Stimulated activated CD8-positive, alpha-beta memory T cell treated with anti-CD3 and anti-CD28 coated beads, Interleukin-12 subunit alpha, Interleukin-12 subunit beta, amount 100 ng/mL, for 4 hours (primary cell): ENCODE measurements at places on chromosomes 7 and 10.

- DNase-seq: no peak
Measured at GRCh38 chr10:120873741-120874140, 22.6 kb downstream of the WDR11 start.

DNA sequence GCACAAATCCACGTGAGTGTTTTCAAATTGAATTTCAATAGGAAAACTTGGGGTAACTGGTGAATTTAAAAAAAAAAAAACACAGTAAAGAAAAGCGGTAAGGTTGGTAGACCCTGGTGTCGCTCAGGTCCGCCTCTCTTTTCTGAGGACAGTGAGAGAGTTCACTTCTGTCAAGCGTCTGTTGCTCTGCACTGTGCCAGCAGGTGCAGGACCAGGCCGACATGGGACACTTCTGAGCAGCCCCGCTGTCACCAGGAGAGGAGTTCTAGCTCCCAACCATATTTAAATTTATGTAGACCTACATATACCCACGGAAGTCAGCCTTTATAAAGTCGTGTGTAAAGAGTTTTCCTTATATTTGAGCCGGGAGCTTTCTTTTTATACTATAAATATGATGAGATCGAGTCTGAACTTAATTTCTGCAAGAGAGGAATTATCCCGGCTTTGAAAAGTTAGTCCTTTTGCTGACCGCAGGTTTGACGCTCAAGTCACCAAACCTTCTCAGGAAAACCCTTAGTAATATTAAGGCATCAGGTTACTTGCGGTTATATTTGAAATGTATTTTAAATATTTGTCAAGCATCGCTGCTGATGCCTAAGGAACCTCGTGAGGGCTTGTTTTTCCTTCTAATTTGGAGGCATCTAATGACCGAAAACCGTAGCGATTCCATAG is 531 bp downstream of the IKZF1 start:
- DNase-seq: no peak

DNA sequence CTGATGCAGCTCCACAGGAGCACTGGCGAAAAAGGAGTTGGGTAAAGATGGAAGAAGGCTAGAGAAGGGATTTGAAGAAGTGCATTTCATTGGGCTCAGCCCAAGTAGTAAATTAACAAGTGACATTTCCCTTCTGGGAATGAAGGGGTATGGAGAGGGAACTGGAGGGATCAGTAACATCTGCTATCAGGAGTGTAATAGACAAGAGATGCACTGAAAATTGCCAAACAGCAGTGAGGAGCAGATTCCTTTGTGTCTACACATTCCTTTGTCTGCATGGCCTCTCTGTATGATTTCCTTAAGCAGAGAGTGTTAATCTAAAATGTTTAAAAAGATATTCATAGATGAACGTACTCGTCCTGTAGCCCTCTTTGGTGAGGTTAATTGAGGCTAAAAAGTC is 148.2 kb upstream of the FERD3L start:
- no peak for DNase-seq

- DNase-seq: no peak
Measured at GRCh38 chr7:50637725-50638643, 72.8 kb upstream of the DDC start.

- DNase-seq: no peak
Measured at GRCh38 chr7:117816727-117817126, 56.5 kb downstream of the CTTNBP2 start.

- DNase-seq: no peak
Measured at GRCh38 chr7:72183835-72184234, 228.3 kb downstream of the CALN1 start.

DNA sequence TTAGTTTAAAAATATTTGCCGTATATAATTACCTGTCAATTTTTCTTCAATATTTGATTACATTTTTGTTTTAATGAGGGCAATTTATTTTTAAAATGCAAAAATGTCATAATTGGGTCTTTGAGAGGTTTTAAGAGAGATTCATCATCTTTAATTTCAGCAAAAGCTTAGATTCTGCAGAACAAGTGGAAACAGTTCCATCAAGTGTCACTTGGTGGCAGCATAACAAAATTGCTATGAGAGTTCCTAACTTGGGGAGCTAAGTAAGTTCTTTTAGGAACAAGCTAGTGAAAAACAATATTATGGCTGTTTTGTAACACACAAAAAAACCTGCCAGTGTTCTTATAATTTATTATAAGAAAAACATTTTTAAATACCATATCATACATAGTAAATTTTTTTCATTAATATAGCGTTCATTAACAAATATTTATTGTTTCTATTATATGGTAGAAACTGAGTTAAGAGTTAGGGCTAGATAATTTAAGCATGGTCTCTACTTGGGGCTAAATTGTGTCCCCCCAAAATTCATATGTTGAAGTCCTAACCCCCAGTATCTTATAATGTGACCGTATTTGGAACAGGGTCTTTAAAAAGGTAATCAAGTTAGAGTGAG is 155.2 kb downstream of the MAGI2 start:
- DNase-seq: no peak

GRCh38 chr7:43729214-43729923 is at the start of gene COA1:
TSS of gene COA1 (minus strand) at chr7:43729523. CDS start at chr7:43648614, 80,909 bp downstream.
- DNase-seq: peak; percentile 69

DNA sequence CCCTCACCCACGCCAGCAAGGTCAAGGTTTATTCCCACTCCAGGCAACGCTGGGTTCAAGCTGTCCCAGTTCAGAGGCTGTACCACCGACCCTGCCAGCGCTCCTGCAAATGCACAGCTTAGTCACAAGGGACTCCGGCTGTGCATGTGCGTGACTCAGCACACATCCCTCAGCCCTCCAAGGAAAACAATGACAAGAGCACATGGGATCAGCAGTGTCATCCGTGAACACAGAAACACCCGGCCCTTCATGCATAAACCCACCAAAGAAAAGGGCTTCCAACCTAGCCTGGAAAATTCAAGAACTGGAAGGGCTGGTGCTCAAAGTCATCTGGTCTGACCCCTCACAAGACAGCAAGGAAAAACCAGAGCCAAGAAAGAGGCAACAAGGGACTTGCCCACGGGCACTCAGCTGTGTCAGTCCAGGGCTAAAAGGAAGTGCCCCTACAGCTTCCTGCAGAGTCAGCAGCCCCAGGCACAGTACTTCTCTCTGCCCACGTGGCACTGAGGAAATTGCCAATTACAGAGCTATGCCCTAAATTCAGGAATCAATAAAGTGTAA is 106.1 kb downstream of the KCNMA1 start:
- no peak for DNase-seq

DNA sequence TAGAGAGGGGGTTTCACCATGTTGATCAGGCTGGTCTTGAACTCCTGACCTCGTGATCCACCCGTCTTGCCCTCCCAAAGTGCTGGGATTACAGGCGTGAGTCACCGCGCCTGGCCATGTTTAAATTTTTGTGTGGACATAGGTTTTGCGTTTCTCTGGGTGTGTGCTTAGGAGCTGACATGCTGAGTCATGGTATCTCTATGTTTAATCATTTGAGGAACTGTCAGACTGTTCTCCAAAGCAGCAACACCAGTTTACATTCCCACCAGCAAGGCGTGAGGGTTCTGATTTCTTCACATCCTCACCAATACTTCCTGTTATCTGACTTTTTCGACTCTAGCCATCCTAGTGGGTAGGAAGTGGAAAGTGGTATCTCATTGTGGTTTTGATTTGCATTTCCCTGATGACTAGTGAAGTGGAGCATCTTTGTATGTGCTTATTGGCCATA is 153.7 kb downstream of the DNAJB6 start:
- no peak for DNase-seq

- no peak for DNase-seq
Measured at GRCh38 chr7:37924491-37925041, 4.1 kb downstream of the EPDR1 start.

DNA sequence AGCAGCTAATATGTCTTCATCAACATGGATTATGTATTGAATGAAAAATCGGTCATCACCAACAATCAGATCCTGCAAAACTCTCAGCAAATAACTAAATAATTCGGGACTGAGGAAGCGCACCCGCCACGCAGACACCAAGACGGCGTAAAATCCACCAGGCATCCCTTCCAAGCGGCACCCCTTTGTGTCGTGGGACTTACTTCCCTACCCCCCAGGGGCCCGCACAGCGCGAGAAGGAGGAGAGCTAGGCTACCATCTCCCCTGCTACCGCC is 721 bp downstream of the ARL3 start:
- DNase-seq: no peak

DNA sequence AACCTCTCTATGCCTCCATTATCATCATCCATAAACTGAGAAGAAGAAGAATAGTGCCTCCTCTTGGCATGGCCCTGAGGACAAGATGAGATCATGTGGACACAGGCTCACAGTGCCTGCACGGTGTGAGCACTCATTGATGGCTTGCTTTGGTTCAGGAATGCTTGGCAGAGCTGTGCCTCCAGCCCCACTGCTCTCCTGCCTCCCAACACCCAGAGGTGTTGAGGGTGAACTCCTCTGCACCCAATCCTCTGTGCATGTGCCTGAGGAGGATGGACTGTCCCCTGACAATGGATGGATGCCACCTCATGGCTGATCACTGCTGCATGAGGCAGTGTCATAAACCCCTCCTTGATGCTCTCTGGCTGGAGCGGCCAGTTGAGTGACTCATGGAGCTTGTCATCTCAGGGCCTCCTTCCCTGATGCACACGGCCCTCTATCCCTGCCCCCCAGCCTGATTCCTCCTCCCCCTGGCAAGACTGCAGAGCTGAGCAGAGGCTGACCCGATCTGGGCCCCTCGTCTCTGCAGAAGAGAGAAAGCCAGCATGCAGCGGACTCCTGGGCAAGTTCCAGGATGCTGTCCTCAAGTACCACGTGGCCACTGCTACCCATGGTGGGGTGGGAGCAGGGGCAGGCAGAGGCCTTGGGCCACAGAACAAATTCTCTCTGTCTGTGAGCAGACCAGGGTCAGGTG is 136.3 kb downstream of the KCNMA1 start:
- DNase-seq: no peak

DNA sequence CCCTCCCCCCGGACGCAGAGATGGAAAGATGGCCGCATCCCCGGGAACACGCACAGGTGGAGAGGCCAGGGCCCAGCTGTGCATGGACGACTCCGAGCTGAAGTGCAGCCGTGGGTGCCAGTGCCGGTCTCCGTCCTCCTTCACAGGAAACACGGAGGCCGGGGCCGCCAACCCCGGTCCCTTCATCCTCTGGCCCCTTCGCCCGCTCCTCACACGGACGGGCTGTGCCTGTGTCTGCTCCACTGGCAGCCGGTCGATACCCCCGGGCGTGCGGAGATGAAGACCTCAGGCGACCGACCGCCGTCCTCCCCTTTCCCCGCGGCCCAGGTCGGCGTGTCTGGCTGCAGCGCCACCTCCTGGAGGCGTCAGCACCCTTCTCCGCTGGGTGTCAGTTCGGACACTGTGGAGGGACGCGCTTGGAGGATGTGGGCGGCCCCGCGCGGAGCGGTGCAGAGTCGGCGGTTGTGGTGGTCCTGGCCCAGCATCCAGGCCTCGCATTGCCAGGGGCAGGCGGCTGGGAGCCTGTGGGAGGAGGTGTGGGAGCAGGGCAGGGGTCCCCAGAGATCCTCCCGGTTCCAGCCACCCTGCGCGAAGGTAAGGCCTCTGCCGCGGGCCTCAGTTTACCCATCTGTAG is 9.9 kb downstream of the ZNF511 start:
- peak; percentile 37 for DNase-seq

- DNase-seq: no peak
Measured at GRCh38 chr7:20224025-20224424, 6.8 kb upstream of the MACC1 start.

- no peak for DNase-seq
Measured at GRCh38 chr7:81839708-81840369, 70.0 kb upstream of the HGF start.

GRCh38 chr10:72948762-72949161 is 5.8 kb downstream of the PLA2G12B start:
- DNase-seq: no peak

DNA sequence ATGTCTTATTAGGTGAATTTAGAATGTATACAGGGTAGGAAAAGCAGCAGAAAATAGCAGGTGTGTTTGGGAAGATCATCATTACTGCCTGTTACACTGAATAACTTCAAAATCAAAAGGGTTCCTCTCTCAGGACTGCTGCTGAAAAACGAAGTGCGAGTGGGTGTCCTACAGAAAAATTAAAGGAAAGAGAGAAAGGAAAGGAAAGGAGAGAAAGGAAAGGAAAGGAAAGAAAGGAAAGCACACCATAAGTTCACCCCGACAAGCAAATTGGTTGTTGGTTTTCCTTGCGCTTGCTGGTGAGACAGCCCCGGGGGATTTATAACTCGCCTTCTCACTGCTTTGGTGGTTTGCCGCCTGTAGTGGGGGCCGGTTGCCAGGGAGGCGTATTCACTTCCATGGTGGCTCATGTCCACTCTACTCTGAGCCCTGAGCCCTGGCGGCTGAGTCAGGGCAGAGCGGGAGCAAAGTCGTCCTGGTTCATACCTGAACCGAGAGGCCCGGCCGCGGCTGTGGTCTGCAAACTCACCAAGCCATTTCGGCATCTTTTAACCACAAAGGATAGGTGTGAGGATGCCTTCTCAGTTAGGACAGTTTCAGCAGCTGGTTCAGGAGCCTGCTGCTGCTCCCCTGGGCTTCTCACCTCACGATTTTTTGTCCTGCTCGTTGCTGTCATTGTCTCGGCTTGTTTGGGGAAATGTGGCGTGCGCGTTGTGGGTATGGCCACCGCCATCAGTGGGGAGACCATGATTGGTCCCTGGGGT is 26.1 kb downstream of the INPP5A start:
- no peak for DNase-seq

- no peak for DNase-seq
Measured at GRCh38 chr10:61929555-61929954, 28.1 kb downstream of the ARID5B start.

DNA sequence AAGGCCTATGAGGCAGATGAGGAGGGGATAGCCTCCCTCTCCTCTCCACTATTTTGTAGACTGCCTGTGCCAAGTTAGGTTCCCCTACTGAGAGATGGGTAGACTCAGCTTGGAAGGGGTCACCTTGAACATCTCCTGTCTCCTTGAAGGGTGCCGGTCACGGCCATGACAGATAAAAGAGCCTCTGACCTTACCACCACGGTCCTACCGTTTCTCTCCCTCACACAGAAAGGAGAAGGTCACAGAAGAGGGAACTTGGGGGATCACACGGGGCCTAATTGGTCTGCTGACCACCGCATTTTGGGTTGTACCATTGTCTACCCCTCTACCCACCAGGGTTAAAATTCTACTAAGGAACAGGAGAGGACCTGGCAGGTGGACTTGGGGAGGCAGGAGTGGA is 17.0 kb downstream of the PRSS2 start:
- DNase-seq: no peak

GRCh38 chr7:36208997-36209813 is 56.2 kb downstream of the EEPD1 start:
- no peak for DNase-seq

DNA sequence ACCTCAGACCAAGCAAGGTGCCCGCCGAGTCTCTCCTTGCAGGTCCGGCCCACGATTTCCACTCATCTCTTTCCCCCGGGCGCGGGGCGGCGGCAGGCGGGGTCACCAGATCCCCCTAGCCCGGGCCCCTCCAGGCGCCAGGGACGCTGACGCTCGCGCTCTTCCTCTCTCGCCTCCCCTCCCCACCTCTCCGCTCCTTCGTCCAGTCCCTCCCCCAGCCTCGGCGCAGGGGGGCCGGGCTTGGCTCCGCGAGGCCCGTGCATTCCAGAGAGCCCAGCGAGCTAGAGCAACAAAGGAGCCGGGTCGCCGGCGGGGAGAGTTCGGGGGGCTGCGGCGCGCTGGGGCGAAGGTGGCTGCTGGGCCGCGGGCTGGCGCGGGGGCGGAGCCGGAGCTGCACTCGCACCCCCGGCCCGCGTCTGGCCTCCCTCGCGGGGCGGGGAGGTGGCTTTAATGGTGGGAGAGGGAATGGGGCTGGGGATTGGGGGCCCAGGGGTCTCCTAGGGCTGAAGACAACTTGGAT is at the start of gene SMO:
TSS of gene SMO (plus strand) at position 262 of the 520 bp plus-strand sequence. CDS start 519 bp downstream, outside the sequence.
- no peak for DNase-seq

GRCh38 chr7:151930695-151931094 is 25.6 kb upstream of the GALNTL5 start:
- no peak for DNase-seq

GRCh38 chr10:93198401-93199131 is 124.9 kb downstream of the CYP26A1 start:
- DNase-seq: no peak
